AG04450 (cell line): ENCODE measurements at places on chromosomes 12 and 14.

DNA sequence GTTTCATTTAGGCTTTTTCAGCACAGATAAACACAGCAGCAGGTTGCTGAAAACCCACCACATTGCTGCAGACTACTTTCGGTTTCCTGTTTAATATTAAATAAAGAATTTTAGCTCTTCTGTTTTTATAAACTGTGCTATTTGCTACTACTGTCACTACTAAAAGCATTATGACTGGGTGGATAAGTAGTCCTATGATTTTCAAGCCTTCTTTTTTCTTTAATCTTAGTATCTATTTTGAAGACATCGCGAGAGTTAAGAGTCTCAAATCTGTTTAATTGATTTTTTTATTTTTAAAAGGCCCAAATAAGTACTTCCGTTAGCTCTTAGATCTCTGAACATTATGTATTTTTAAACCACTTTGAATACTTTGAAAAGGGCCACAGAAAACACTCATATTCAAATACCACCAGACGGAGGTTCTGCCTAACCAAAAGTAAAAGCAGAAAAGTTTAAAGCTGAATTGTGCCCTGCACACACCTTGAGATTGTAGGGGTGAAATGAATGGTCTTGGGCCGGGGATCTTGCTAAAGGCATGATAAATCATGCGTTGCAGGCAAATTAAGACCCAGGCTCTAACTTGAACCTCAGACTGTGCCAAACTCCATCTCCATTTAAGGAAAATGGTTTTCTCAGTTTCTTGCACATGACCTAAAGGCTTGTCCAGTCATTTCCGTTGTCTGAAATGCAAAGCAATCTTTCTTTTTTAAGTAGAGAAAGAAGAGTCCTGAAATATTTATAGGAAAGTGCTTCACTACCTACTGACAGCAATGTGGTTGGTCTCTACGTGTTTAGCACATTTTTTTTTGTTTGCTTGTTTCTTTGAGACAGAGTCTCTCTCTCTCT is 13.6 kb upstream of the FOXN3 start:
- DNase-seq = no peak

GRCh38 chr12:98503592-98504367 is 11.6 kb upstream of the TMPO start:
- peak; percentile 83 for DNase-seq

DNA sequence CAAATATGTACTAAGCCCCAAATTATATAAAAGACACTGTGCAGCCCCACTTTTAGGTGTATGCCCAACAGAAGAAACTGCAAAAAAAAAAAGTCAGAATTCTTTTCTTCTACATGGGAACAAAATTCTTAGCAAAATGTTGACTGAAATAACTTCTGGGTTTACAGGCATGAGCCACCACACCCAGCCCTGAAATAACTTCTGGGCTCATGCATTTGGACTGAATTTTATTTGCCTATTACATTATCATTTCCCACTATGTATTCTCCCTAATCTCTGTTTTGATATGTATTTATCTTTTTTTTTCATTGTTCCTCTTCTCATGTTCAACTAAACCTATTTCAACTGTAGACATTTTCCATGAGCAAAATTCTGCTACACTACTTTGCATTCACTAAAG is 169.2 kb downstream of the GRIN2B start:
- DNase-seq = no peak

DNA sequence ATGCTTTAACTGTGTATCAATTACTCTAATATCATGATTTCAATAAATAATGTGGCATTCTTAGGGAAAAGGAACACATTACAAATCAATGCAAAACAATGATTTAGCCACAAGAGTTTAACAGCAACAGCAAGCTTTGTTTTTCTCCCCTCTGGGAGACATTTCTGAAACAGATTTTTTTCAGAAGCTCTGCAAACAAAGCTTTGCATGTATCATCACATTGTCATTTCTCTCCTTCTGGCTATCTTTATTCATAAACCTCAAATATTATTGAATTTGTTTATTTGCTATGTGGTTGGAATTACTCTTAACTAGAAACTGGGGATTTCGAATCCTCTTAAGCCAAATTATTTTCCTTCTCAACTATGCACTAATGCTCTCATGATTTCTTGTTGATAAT is 278.4 kb upstream of the ATXN7L3B start:
- DNase-seq = no peak

GRCh38 chr12:67046062-67046461 is 223.1 kb upstream of the CAND1 start:
- no peak for DNase-seq

- peak; percentile 1 for DNase-seq
Observed at GRCh38 chr14:81990312-81990761, 456.7 kb upstream of the SEL1L start.
